ENCODE measurements at places on chromosomes 6 and 20. TPM values are rescaled to one million over a fixed set of nuclear protein-coding genes. Genes with fewer than 3 reads are reported as not detected.

MDN1 gene
- polyA plus RNA-seq, result 10.0 TPM

TMEM63B gene
- polyA plus RNA-seq, result 1.7 TPM

TMEM170B gene
- 0.37 TPM for polyA plus RNA-seq

NNAT gene
- polyA plus RNA-seq, result not detected

PBOV1 gene
- not detected for polyA plus RNA-seq

TPD52L1 gene
- polyA plus RNA-seq, result 0.56 TPM

Data from naive thymus-derived CD4-positive, alpha-beta T cell (primary cell).